T-helper 2 cell treated with Interferon-gamma antibody and Interleukin-4, amounts not matched to agents 5 μg/mL and 100 μg/mL, for 36 hours (primary cell): ENCODE measurements at places on chromosomes 3 and 15.

- DNase-seq: no peak
- no peak overlapping the region for H3K27ac ChIP-seq
- peaks cover 32% of the 10 kb centered on the region for H3K4me1 ChIP-seq
These were observed 7.7 kb downstream of the SUCLG2 start for GRCh38 chr3:67646586-67647234.

DNA sequence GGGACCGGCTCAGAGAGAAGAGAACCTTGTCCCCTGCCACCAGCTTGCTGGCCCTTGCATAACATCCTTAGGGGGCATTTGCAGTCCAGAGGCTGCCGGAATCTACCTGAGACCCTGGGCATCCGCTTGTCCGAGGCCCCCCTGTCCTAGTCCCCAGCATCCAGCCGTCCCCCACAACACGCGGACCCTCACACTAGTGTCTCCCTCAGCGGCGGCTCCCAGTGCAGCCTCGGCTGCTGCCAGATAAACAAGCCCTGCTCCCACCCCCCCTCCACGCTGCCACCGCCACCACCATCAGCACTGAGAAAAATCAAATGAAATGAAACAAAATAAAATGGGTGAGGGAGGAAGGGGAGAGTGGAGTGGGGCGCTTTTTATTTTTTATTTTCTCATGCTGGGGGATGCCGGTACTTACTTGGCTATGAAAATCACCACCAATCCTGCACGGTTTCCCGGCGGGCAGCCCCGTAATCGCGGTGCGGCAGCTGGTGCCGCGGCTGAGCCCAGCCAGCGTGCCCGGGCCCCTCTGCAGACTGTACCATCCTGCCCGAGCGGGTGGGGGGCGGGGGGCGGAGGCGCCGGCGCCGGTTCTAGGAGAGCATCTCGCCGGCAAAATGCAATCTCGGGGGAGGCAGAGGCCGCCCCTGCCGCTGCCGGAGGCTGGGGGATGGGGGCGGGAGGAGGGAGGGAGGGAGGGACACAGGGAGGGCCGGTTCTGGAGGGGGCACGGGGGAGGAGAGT is at the start of gene ATP2B2:
Gene ATP2B2 (minus strand): TSS at position 537 of the 741 bp plus-strand sequence. CDS start 56,043 bp downstream, outside the sequence.
- H3K27ac ChIP-seq: no peak within 1 kb of the TSS
- no peaks in the 10 kb centered on the region for H3K4me1 ChIP-seq
- no peaks in the 10 kb centered on the region for H3K36me3 ChIP-seq

- H3K27me3 ChIP-seq: no peaks in the 10 kb centered on the region
- H3K36me3 ChIP-seq: no peaks in the 10 kb centered on the region
- no peak overlapping the region for H3K4me3 ChIP-seq
- peaks cover 2% of the 10 kb centered on the region for H3K4me1 ChIP-seq
- DNase-seq: no peak
These were observed 4.4 kb downstream of the SCN5A start for GRCh38 chr3:38645076-38645475.

DNA sequence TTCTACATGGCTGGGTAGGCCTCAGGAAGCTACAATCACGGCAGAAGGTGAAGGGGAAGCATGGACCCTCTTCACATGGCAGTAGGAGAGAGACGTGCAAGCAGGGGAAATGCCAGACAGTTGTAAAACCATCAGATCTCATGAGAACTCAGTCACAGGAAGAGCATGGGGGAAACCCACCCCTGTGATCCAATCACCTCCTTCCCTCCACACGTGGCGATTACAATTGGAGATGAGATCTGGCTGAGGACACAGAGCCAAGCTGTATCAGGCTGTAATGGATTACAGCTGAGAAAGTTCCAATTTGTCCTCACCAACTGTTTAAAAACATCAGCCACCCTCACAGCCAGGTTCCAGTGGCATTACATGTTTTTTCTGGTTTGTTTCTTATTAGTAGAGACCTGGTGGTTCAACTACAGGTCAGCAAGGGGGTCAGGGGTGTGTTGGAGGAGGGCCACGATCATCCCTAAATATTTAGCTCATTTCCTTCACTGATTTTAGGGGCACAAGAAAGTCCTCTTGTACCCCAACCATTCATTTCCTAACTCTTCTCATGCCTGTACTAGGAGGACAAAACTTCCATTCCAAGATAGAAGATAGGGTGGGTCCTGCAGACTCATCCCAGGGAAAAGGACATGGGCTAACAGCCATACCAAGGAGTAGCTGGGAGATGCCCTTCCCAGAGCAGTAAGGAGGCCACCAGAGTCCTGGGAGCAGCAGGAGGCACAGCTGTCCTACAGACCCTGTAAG is 54.4 kb downstream of the ANXA2 start:
- H3K27ac ChIP-seq: no peak overlapping the region
- H3K36me3 ChIP-seq: peaks cover 26% of the 10 kb centered on the region
- no peak for DNase-seq

- H3K36me3 ChIP-seq: no peaks in the 10 kb centered on the region
- DNase-seq: no peak
- H3K27me3 ChIP-seq: no peaks in the 10 kb centered on the region
- H3K4me1 ChIP-seq: peaks cover 2% of the 10 kb centered on the region
- H3K27ac ChIP-seq: no peak overlapping the region
These were observed 82.3 kb upstream of the LPP start for GRCh38 chr3:188071636-188072035.

GRCh38 chr3:126448136-126448892 is 27.4 kb downstream of the ZXDC start:
- H3K27me3 ChIP-seq: no peaks in the 10 kb centered on the region
- no peaks in the 10 kb centered on the region for H3K4me1 ChIP-seq
- no peak for DNase-seq

GRCh38 chr15:27272427-27272826 is 301.4 kb downstream of the GABRG3 start:
- H3K27ac ChIP-seq: no peak overlapping the region
- no peaks in the 10 kb centered on the region for H3K27me3 ChIP-seq
- no peak overlapping the region for H3K4me3 ChIP-seq
- H3K4me1 ChIP-seq: no peaks in the 10 kb centered on the region
- DNase-seq: no peak

- no peak overlapping the region for H3K27ac ChIP-seq
- no peak overlapping the region for H3K4me3 ChIP-seq
- H3K36me3 ChIP-seq: no peaks in the 10 kb centered on the region
- no peak for DNase-seq
- no peaks in the 10 kb centered on the region for H3K27me3 ChIP-seq
These were observed 8.8 kb downstream of the SNTN start for GRCh38 chr3:63661242-63661641.

- no peak overlapping the region for H3K4me3 ChIP-seq
- DNase-seq: no peak
- peaks cover 10% of the 10 kb centered on the region for H3K36me3 ChIP-seq
- H3K27ac ChIP-seq: no peak overlapping the region
- no peaks in the 10 kb centered on the region for H3K27me3 ChIP-seq
These were observed 40.4 kb downstream of the LIPC start for GRCh38 chr15:58472221-58472620.

DNA sequence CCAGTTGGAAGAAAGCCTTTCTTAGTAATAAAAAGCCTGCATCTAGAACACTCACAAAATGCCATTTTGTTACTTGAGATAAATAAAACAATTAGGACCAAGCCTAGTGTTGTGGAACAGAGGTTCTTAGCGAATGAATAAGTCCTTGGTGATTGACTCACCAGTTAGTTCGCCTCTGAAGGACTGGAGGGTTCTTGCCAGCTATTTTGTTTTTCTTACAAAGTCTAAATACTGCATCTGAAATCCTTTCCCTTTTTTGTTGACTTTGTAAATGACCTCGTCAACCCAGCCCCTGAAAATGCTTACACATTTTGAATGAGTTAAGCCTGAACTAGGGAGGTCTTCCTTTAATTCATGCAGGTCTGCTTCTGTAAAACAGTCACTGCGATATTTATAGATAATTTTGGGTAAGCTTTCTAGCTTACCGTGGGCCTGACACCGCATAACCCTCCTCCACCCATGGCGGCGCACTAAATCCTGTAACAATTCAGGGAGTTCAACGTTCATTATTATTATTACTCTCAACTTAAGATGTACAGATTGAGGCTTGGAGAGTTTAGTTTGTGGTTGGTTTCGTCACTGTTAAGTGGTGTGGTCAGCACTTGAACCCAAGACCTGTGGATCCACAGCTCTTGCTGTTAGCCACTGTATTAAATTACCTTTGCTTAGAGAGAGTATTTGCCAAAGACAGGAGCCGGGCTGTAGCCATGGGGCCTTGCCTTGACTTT is 45.0 kb upstream of the SACM1L start:
- H3K27ac ChIP-seq: no peak overlapping the region
- DNase-seq: no peak

- peaks cover 9% of the 10 kb centered on the region for H3K4me1 ChIP-seq
- peaks cover 9% of the 10 kb centered on the region for H3K27me3 ChIP-seq
- no peak for DNase-seq
- no peak overlapping the region for H3K4me3 ChIP-seq
- no peak overlapping the region for H3K27ac ChIP-seq
These were observed 185.3 kb downstream of the CFAP20DC start for GRCh38 chr3:58864480-58864879.

DNA sequence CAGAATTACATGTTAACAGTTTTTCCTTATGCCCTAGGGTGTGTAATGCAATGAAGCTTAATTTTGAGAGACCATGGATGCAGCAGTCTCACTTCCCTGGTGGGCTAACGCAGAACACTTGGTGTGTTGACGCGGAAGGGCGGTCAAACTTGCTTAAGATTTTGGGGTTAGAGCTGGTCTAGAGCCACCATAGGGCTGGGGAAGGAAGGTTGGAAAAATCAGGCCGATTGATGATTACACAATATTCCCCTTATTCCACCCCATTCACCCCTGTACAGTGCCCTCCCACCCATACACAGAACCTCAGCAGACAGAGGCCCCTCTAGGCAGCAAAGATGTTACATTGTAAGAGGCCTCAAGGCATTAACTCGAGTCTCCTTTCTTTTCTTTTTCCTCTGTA is 24.3 kb downstream of the VGLL4 start:
- peaks cover 50% of the 10 kb centered on the region for H3K4me1 ChIP-seq
- H3K4me3 ChIP-seq: no peak overlapping the region
- no peaks in the 10 kb centered on the region for H3K27me3 ChIP-seq
- peaks cover 21% of the 10 kb centered on the region for H3K36me3 ChIP-seq
- no peak for DNase-seq
- H3K27ac ChIP-seq: no peak overlapping the region

GRCh38 chr15:92510163-92510882 is 116.6 kb downstream of the ST8SIA2 start:
- no peak overlapping the region for H3K27ac ChIP-seq
- no peak for DNase-seq
- no peaks in the 10 kb centered on the region for H3K4me1 ChIP-seq
- H3K4me3 ChIP-seq: no peak overlapping the region

DNA sequence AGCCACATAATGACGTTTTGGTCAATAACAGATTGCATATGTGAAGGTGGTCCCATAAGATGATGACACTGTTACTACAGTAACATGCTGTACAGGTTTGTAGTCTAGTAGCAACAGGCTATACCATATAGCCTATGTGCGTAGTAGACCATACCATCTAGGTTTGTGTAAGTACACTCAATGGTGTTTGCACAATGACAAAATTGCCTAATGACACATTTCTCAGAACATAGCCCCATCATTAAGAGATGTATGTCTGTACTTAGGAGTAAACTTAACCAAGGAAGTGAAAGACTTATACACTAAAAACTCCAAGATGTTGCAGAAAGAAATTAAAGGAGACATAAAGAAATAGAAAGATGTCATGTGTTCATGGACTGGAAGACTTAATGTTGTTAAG is 66.2 kb downstream of the RPLP1 start:
- DNase-seq: no peak
- H3K27ac ChIP-seq: no peak overlapping the region
- H3K27me3 ChIP-seq: peaks cover 24% of the 10 kb centered on the region
- peaks cover 2% of the 10 kb centered on the region for H3K4me1 ChIP-seq

DNA sequence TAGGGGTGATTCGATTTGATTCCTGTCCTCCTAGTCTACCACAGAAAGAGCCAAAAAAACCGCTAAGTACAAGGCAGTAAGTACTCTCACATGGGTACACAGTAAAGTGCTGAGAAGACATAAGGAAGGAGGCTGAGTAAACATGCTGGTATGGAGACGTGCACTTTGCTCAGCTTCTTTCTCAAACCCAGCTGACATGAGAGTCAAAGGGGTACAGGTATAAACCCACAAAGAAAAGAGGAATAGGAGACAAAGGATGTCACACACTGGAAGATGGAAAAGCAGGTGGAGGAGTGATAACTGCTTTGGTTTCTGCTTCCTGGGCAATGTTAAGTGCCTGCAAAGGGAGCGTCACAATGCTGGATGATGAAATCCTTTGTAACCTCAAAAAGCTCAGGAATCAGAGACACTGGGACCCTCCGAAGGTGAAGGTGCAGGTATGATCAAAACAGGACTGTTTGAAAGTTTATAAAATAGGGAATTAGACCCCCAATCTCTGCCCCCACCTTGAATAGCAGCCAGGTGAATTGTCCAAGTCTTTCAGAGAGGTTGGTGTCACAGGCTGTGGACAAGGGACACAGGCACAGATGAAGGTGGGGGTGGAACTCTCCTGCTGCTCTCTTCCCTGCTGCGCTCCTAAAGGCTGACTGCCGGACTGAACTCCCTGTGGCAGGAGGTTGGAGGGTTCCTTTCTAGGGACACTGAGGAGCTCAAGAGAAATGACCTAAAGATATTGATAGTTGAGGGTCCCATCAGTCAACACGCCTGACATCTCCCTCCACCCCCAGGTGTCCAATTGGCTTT is 101.8 kb downstream of the RAB11A start:
- DNase-seq: no peak
- H3K27ac ChIP-seq: no peak overlapping the region
- H3K4me3 ChIP-seq: no peak overlapping the region
- H3K4me1 ChIP-seq: no peaks in the 10 kb centered on the region
- no peaks in the 10 kb centered on the region for H3K36me3 ChIP-seq

- no peak overlapping the region for H3K4me3 ChIP-seq
- H3K27ac ChIP-seq: no peak overlapping the region
- no peaks in the 10 kb centered on the region for H3K27me3 ChIP-seq
- no peak for DNase-seq
- peaks cover 58% of the 10 kb centered on the region for H3K36me3 ChIP-seq
These were observed 171.3 kb downstream of the ATP10A start for GRCh38 chr15:25691544-25692430.

DNA sequence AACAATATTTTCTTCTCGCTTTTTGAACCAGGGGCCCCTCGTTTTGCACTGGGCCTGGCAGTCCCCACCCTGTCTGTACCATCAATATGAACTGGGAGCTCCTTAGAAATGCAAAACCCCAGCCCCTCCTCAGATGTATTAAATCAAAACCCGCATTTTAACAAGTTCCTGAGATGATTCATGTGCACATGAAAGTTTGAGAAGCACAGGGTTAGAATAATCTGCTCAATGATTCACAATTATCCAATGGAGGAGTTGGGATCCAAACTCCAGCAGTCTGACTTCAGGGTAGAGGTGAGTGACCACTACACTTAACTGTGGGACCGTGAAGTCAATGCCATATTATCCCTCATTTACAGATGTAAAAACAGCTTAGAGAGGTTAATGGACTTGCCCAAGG is 256.4 kb downstream of the IGSF11 start:
- no peaks in the 10 kb centered on the region for H3K36me3 ChIP-seq
- H3K27ac ChIP-seq: no peak overlapping the region
- H3K27me3 ChIP-seq: no peaks in the 10 kb centered on the region
- no peak for DNase-seq

- DNase-seq: no peak
- peaks cover 6% of the 10 kb centered on the region for H3K4me1 ChIP-seq
- no peak overlapping the region for H3K4me3 ChIP-seq
- no peak overlapping the region for H3K27ac ChIP-seq
These were observed 8.9 kb upstream of the RPS27L start for GRCh38 chr15:63166219-63166618.
